ENCODE measurements at places on chromosomes 11 and 22.

DNA sequence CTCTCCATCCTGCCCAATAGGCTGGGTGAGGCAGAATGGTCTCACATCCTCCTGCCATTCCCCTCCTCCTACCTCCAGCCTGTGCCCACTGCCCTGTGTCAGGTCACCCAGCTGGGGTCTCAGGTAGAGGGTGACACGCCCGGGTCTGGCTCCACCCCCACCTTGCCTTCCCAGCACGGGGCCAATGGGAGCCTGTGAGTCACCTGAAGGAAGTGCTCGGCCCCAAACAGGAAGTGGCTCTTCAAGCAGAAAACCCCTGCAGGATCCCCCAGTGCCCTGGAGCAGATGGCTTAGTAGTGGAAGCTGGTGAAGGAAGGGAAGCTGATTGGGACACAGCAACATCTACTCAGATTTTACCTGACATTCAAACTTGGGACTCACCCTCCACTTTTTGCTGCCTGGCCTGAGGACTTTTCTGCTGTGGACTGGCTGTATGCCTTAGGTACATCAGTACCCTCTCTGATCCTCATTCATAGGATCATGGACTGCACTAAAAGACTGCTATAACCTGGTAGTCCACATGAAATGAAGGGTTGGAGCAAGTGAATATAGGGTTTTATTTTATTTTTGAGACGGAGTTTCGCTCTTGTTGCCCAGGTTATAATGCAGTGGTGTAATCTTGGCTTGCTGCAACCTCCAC lies 33.4 kb downstream of the GDPD5 start:
- DNase-seq = peak; percentile 14

DNA sequence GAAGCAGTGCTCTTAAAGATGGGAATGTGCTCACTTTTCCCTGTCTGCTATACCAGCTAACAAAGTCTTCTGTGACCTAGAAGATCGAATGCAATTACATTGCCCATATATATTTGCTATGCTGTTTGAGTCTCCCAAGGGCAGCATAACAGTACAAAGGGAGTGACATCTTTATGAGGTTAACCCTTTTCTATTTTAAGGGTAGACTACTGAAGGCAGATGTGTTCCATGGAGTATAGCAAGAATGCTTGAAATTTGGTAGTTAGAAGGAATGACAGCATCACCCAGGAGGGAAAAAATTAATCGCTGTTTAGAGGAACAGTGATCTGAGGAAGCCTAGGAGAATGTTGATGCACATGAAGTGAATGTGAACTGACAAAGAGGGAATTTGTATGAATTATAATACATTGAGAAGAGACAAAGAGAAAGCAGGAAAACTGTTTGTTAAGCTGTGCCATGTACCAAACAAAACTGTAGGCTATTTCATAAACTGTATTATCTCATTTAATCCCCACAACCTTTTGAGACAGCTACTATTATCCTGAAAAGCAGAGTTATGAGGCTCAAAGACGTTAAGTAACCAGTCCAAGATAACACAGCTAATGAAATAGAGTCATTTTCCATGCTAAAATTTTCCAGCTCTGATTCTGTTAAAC lies 13.0 kb downstream of the MAML2 start:
- no peak for DNase-seq

GRCh38 chr11:82686211-82686610 lies 47.5 kb downstream of the FAM181B start:
- no peak for DNase-seq

DNA sequence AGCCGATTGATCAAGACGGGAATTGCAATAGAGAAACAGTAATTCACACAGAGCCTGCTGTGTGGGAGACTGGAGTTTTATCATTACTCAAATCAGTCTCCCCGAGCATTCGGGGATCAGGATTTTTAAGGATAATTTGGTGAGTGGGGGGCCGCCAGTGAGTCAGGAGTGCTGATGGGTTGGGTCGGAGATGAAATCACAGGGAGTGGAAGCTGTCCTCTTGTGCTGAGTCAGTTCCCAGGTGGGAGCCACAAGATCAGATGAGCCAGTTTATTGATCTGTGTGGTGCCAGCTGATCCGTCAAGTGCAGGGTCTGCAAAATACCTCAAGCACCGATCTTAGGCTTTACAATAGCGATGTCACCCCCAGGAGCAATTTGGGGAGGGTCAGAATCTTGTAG lies 15.5 kb downstream of the MTFP1 start:
- DNase-seq = no peak

All from activated gamma-delta T cell treated with anti-CD3 and anti-CD28 coated beads, Interleukin-2, amount 50 U/mL, for 16 hours (primary cell).